ENCODE measurements at places on chromosomes 6 and 20.

DNA sequence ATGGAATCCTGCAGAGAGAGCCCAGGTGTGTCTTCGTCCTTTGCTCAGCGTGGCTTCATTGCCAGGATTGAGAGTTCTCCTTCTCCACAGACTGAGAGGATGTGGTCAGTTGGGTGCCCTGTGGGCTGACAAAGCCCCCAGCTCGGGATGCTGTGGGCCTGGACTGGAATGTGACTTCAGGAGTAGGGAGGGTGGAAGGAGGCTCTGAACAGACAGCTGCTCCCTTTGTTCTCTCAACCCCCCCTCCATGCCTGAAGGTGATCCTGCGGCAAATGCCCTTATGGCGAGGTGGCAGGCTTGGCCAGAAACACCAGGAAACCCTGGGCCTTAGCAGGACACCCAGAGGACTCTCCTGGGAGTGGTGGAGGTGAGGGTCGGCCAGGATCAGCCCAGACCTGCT, 1.8 kb upstream of the CST5 start:
- no peak for DNase-seq

- no peak for DNase-seq
Measured at GRCh38 chr6:89944826-89945407, 50.6 kb downstream of the GJA10 start.

DNA sequence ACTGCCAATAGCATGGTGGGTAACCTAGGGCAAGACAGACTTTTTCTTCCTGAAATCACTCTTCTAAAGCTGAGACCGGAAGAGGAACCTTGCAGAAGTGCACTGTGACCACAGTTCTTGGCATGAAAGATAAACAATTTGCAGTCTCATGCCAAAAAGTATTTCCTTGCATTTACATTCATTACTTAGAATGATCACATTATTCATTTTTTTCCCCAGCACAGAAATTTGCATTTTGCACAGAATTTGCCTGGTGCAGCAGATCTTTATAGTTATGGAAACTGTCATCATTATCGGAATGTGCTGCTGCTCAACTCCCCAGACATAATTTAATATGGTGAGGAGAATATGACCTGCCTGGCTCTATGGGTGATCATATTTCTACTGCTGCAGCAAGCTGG, 42.2 kb upstream of the EDN3 start:
- no peak for DNase-seq

GRCh38 chr20:62156592-62157386, 13.2 kb downstream of the SS18L1 start:
- peak; percentile 53 for DNase-seq

- no peak for DNase-seq
Measured at GRCh38 chr6:91822581-91822980, 1235.7 kb upstream of the MAP3K7 start.

DNA sequence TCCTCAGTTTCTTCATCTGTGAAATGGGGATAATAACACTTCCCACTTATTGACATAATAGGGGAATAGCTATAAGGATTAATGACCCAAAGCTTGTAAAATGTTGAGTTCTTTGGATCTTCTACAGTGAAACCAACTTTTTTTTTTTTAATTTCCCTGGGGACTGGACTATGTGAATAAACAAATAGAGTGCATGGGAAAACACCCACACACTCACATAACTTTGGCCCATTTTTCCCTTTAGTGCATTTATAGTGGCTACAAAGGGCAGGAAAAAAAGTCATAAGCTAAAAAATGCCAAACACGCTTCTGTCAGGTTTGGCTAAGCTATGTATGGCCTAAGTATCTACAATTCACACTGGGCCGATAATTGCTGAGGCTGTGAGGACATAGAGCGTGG, 406.2 kb upstream of the JAG1 start:
- no peak for DNase-seq

GRCh38 chr20:41247523-41248367, 69.8 kb downstream of the ZHX3 start:
- DNase-seq: no peak

DNA sequence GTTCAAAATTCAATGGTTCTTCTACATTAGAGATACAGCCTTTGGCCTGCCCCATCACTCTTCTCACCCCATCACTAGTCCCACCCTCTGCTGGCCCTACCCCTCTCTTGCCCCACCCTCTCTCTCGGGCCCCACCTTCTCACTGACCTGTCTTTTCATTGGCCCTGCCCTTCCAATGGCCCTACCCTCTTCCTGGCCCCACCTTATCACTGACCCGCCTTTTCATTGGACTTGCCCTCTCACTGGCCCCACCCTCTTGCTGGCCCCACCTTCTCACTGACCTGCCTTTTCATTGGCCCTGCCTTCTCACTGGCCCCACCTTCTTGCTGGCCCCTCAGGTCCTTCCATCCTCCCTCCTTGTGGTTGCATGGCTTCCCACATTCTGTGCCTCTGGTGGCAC, 107.2 kb upstream of the PLEKHG1 start:
- no peak for DNase-seq

DNA sequence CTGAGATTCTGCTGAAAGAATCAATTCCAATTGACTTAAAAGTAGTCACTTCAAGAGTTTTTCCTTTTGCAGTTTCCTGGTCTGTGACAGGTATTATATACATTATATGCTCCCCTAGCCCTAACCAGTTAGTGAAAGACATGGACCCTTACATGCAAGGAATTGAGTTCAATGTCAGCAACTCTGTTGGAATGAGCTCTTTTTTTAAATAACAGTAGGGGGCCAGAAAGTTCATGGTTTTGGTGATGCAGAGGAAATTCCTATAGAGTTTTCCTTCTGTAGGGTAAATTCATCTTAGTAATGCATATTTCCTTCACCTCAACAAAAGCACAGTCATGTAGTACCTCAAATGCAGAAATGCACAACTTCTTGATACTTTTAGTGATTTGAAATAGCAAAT, 172.2 kb downstream of the KIF6 start:
- DNase-seq: no peak

DNA sequence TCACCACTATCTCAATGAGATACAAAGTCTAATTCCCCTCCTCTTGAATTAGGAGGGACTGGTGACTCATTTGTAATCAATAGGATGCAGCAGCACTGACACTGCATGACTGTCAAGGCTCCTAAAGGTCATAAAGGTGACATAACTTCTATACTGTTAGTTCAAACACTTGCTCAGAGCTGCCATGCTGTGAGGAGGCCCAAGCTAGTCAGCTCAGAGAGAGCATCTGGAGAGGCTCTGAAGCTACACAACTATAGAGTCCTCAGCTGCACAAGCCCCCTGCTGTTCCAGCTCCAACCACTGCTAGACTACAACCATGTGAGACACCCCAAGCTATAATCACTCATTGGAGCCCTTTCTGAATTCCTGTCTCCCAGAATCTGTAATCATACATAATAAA, 17.0 kb upstream of the HEY2 start:
- no peak for DNase-seq

DNA sequence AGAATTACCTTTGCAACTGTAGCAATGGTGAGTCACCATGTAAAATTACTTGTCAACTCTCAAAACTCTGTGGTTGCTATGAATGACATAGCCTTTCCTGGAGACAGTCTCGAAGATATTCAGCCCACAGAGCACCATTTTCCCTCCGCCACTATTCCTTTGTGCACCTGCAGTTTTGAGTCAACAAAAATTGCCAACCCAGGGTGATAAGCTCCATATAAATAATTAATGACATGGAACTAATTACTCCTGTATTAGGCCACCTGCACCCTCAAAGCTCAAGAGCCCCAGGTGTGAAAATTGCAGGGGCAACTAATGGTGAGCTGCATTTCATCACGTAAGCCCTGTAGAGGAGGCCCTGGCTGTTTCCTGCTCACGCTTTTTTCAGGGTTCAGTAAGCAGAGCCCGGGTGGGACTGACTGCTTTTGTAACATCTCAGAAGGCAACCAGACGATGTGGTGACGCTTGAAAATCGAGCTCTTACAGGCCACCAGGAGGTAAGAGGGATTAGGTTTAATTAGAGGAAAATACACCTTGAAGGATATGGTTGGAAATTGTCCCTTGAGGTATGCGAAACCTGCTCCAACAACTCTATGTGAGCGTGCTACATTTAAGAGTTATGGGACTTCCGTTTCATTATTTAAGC, 70.8 kb downstream of the BMP2 start:
- DNase-seq: no peak

DNA sequence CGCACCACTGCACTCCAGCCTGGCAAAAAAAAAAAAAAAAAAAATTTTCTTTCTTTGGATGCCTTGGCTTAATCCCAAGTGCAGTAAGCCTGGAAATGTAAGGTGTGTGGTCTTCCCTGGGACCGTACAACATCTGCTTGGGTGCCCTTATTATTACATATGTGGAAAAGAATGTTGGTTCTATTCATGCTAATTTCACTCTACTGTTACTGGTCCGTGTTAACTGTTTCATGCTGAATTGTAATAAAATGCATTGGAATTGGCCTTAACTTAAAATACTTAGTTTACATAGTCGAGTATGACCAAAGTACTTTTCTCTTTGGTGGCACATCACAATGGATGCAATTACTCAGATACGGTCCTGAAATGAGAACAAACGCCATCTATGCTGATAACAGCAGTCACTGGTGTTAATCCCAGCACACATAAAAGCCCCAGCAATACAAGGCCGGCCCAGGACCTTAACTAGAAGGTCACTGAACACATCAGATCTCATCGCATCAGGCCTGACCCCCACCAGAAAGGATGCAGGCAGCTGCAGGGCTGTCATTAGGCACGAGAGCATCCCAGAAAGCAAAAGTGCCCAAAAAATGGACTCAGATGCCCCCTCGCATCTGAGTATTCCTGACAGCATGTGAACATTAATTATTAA, 1.2 kb downstream of the SERPINB6 start:
- DNase-seq: no peak

Measured in activated T-helper 1 cell treated with Interleukin-2 at 50 U/mL for 16 hours (primary cell).